Sigmoid colon (tissue), 7 donors: ENCODE measurements at places on chromosomes 2 and 18. TPM values are rescaled to one million over a fixed set of nuclear protein-coding genes. Genes with fewer than 3 reads are reported as not detected.
A peak's percentile ranks its signal among the peaks of the same experiment; 100 is the strongest.

- no peak for DNase-seq
Observed at GRCh38 chr2:188601391-188601790, 309.7 kb downstream of the GULP1 start.

GRCh38 chr18:30487962-30488361 is 554.6 kb downstream of the DSC3 start:
- no peak for DNase-seq

GRCh38 chr2:17195016-17195415 is 323.2 kb downstream of the RAD51AP2 start:
- no peak for DNase-seq

- DNase-seq, result peak; percentile 7
Observed at GRCh38 chr2:217791551-217791950, 211.2 kb downstream of the TNS1 start.

DNA sequence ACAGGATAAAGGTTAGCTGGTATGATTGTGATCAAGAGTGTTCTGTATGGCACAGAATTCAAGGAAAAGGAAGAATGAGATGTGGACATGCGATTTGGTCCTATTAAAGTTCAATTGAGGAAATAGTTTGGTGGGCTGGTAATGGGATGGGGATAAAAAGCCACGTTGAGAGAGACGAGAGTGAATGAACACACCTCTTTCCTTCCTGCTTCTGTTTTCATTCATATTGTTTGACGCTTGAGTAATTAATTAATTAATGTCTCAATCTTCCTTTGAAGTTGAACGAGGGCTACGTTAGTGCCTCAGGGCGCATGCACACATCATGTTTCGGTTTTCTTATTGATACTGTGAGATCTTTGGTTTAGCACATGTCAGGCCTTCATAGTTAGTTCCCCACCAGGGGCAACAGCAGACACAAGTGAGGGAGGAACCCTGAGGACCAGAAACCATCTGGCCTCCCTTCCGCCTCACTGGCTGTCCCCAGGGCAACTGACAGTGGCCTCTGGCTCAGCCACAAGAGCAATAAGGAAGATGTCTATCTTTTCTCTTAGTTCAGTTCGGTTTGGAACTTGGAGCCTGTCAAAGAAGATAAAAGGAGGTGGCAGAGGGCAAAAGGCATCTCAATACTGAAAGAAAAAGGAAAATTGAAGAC is 116.0 kb downstream of the LIPG start:
- no peak for DNase-seq

DNA sequence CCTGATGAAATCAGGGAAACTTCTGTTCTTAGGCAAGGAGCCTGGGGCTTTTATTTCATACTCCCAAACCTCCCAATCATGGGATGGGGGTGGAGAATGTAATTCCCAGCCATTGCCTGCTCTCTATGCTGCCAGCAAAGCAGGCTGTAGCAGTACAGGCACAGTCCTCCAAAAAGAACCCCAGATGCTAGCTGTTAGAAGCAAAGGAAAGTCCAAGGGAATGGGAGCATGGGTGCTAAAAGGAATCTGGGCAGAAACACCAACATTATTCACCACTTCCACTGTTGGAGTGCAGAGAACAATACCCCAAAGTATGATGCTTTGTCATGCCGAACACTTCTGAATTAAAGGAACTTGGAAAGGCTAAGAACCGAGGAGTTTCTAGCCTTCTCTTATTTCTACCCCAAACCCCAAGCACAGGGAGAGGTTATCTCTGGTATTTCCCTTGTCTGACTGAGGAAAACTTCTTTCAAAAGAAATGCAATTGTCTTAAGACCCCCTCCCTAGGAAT is 24.7 kb downstream of the MDH1 start:
- DNase-seq, result no peak

DNA sequence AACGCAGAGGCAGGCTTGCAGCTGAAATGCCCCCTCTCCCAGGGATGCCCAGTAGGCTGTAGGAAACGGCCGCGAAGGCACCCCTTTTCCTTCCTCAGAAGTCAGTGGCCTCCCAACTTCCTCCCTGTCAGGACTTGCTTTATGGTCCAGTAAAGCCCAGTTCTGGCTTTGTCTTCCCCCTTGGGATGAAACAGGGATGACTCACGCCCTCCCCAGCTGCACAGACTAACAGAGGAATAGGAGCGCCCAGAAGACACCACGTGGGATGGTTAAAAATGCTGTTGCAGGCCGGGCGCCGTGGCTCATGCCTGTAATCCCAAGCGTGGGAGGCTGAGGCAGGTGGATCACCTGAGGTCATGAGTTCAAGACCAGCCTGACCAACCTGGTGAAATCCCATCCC is 6.9 kb downstream of the CREG2 start:
- peak; percentile 76 for DNase-seq

The GAL3ST2 gene
- 0.68 TPM for total RNA-seq
